ENCODE measurements at places on chromosomes 3 and 15.

DNA sequence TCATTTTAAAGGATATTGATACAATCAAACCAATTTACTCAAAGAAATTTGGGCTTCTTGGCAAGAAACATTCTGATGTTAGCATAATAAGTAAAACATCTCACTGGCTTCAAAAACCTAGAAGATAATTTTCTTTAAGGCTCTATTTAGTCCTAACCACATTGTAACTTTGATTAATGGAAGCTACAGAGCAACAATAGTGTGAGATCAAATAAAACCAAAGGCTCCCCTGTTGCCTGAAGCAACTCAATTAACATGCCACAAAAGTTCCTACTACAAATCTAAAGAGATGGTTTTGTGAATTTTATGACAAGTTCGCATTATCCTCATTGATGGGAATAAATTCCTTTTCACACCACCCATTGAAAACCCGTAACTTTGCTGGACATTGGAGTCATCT, 5.9 kb downstream of the DPH6 start:
- no peak for DNase-seq

GRCh38 chr3:37202035-37202434, 27.7 kb upstream of the LRRFIP2 start:
- no peak for DNase-seq

- DNase-seq: no peak
Observed at GRCh38 chr3:42718338-42718737, 15.7 kb upstream of the HHATL start.

GRCh38 chr15:70337277-70338186, 239.8 kb upstream of the TLE3 start:
- no peak for DNase-seq

DNA sequence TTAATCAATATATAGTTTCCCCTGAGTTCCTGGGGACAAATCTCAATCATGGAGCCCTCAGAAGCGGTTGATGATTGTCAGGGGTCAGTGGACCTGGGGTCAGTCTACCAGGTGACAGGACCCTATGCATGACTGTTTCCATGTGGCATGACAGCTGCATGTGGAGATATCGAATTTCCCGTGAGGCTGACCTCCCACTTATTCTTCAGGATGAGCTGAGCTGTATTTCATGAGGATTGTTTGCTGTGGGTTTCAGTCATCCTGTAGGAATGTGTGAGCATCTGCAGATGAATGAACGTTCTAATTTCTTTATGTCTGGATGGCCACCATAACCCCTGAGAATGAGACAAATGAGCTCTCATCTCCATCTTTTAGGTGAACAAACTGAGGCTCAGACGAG, 93.0 kb upstream of the HES1 start:
- DNase-seq: no peak

GRCh38 chr3:63855333-63855940, 8.2 kb downstream of the THOC7 start:
- DNase-seq: no peak

DNA sequence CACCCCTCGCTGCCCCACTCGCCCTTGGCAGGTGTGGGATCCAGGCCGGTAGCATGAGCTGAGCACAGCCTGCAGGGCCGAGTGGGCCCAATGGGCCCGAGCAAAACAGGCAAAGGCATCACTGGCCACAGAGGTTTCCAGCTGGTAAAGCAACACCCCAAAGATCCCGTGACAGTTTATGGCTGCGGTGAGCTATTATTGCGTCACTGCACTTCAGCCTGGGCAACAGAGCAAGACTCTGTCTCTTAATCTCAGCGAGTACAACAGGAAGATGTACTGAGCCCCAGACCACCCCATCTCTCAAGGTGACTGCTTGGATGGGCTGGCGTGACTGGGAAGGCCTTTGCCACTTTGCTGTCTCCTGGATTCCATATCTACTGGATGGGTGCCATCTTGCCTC, 4.3 kb downstream of the JMJD7 start:
- no peak for DNase-seq

GRCh38 chr3:158773166-158773565, 28.7 kb upstream of the MFSD1 start:
- no peak for DNase-seq

DNA sequence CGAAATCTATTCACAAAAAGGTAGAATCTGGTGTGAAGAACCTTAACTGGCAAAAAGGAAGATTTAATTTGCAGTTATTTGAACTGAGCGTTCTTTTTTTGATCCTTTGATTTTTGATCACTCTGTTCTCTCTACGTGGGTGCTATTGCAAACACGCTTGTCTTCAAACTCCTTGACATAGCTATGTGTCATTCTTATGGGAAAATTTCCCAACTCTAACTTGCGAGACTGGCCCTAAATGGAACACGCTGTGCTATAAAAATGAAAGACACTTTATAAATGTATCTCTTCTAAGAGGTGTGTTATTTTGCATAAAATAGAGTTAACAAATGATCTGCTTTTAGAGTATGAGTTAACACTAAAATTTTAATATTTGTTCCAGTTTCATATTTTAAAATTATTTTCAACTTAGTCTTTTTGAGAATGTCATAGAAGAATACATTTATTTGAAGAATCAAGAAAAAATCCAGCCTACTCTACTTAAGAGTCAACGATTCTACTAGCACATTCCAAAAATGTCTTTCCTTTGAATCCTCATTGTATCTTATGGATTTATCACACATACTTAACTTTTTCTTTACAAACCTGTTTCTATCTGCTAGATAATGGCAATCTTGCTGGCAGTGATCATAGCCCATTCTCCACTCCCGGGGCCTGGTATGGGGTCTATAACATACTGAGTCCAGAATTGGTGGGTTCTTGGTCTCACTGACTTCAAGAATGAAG, 610.0 kb upstream of the TBL1XR1 start:
- DNase-seq: no peak

- no peak for DNase-seq
Observed at GRCh38 chr15:71518661-71519060, 291.7 kb upstream of the NR2E3 start.

DNA sequence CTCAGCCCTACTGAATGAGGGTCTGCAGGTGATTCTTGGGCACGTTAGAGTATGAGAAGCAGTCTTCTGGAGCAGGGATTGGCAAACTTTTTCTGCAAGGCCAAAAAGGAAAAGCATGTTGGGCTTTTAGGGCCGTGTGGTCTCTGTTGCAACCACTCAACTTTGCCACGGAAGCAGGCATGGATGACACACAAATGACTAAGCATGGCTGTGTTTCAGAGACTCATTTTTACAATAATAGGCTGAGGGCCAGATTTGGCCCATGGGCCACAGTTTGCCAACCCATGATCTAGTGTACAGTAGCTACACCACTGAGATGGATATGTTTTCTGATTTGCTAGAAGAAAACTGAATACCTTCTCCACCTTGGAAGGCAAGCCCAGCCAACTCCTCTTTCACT, 66.1 kb upstream of the PRICKLE2 start:
- no peak for DNase-seq

- no peak for DNase-seq
Observed at GRCh38 chr15:51678096-51678495, 3.2 kb upstream of the SCG3 start.

DNA sequence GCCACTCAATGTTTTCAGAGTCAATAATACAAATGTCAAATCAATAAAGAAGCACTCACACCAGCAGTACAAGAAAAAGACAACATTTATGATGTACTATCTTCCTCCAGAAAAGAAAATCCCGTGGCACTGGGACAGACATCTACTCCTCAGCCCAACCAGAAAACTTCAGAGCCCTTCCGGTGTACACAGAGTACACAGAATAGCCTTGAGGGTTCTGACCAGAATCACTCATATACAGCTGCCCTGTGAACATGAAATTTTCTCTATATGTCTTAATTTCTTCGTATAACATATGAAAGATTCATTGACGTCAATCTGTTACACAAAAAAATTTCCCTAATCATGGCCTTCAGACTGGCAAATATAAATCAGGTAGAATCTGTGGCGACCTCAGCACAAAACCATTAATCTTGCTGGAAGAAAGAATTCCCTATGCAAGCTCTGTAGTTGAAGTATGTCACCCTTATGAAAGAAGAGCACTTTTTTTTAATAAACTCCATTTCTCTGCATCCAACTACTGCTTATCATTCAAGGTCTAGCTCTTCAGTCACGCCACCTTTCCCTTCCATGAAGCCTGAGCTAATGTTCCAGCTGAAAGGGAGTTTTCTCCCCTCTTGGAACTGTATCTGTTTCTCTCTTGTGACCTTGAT, 53.8 kb upstream of the PLAAT1 start:
- DNase-seq: no peak

GRCh38 chr15:40357246-40357645, 773 bp upstream of the DISP2 start:
- no peak for DNase-seq

DNA sequence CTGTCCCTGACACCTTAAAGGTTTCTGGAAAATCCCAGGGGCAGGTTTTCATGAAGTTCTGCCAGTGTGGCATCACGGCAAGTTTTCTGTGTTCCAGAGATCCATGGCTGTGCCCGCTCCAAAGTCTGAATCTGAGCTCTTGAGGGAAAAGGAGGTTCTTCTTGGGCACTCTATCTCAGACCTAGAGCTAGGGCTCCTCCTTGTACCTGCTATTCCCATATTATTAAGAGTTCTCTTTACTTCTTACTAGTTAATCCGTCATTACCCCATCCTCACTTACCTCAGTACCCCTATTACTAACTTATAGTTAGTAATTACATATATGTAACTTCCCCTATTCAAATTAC, 5.9 kb upstream of the TRA2B start:
- DNase-seq: no peak

All from urinary bladder (tissue), 4 donors.